ENCODE measurements at places on chromosomes 3 and 15.

DNA sequence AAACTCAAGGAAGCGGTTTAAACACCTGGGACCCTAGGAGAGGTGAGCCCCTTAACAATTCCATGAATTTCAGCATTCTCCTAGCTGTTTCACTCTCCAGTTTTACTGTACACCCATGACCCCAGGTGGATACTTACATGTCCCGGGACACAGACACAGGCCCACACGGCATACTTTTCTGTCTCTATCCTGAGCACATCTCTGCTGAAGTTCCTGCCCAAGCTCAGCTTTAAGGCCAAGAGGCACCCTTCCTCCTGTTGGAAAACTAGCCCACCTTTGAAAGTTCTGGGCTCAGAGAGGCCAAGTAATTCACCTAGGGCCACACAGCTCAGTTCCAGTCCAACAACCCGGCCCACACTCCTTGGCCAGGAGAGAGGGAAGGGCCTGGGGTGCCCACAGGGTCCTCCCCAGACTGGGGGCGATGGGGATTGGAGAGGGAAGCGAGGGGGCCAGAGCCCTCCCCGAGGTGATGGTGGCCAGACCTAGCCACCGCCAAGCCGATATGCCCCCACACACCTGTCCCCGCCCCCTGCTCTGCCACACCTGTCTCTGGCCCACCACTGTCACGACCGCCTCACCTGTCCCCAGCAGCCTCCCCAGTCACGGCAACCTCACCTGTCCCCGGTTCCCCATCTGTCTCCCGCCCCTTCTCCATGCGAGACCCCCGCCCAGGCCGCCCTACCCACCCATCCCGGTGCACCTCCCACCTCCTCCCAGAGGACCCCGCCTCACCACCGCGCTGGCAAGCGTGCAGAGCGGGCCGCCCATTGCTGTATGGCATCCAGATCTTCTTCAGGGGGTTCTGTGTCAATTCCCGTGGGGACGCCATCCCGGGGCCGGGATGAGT lies 431 bp downstream of the PFKFB4 start:
- DNase-seq = no peak

- DNase-seq = no peak
Measured at GRCh38 chr3:187747506-187747905, 2.2 kb upstream of the BCL6 start.

- DNase-seq = no peak
Measured at GRCh38 chr3:45790596-45790995, 5.7 kb downstream of the SLC6A20 start.

DNA sequence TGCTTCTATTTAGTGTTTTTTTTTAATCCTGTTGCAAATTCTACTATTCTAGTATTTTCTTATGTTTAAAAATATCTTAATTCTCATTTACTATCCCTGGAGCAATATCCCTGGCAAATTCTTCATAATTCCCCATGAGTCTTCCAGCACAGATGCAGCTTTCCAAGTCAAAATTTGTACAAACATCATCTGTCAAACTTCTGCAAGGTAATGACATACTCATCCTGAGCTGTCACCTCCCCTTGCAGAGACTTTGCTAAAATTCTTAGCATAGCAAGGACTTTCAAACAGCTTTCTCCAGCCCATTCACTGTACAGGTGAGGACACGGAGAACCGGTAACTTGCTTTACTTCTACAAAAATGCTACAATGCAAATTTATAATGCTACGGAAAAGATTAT lies 28.6 kb upstream of the VGLL4 start:
- DNase-seq = no peak

DNA sequence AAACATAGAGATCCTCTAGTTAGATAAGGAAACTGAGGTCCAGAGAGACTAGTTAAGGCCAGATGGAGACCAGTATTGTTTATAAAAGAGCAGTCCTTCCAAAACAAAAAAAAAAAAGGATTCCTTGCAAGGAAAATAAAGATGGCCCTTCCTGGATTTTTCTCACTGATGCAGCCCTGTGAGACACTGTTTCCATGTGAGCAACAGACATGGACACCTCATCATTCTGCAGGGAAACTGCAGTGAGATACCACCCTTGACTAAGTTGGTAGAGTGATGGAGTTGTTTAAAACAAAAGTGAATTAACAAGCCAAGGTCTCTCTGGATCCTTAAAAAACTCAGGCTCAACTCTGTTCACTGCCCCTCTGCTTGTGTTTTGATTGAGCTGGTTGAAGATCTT lies 65.6 kb upstream of the MYZAP start:
- no peak for DNase-seq

GRCh38 chr3:129434140-129434539 lies 5.6 kb downstream of the MBD4 start:
- DNase-seq = no peak

DNA sequence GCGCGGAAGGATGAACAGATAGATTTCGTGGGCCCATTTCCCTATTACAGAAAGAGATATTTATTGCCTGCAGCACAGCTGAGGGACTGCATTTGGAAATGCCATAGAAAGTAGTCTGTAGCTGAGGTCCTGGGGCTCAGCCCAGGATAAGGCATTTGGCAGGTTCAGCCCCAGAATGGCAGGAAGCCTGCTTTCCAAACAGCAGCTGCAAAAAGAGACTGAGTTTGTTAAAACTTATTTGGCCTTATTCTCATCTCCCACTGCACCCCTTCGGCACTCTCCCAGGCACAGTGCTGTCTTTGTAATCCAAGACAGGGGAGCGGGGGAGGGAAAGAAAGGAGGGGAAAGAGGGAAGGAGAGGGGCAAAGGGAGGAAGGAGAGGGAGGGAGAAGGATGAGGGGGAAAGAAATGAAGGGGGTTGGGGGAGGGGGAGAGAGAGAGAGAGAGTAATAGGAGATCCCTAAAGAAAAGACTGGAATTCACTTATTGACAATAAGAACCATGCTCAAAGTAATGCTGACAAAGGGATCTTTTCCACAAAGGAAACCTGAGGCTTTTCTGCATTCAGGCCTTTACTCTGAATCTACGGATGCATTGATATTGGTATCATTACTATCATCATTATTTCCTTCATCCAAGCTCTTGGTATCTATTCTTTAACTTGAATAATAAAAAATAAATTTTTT lies 94.0 kb upstream of the LRRN1 start:
- no peak for DNase-seq

DNA sequence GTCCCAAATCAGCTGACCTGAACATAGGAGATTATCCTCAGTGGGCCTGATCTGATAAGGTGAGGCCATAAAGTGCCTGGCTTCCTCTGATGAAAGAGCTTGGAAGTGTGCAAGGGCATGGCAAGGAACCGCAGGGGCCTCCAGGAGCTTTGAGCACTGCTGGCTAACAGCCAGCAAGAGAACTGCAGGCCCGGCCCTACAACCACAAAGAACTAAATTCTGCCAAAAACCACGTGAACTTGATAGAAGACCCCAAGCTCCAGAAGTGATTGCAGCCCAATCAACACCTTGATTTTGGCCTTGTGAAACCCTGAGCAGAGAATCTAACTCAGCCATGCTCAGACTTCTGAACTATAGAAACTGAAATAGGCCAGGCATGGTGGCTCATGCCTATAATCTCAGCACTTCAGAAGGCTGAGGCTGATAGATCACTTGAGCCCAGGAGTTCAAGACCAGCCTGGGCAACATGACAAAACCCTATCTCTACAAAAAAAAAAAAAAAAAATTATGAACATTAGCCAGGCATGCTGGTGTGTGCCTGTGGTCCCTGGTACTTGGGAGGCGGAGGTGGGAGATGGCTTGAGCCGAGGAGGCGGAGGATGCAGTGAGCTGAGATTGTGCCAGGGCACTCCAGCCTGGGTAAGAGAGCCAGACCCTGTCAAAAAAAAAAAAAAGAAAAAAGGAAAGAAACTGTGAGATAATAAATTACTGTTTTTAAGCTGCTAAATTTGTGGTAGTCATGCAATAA lies 7.7 kb upstream of the DIS3L start:
- DNase-seq = no peak

DNA sequence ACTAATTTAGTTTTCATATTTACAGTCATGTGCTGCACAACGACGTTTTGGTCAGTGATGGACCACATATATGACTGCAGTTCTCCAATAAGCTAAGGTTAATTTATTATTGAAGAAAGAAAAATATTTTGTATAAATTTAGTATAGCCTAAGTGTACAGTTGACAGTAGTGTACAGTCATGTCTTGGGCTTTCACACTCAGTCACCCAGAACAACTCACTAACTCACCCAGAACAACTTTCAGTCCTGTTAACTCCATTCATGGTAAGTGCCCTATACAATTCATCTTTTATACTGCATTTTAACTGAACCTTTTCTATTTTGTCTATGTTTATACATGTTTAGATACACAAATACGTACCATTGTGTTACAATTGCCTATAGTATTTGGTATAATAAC lies 3.8 kb upstream of the GABRR3 start:
- no peak for DNase-seq

- DNase-seq = no peak
Measured at GRCh38 chr15:92877000-92877399, 23.1 kb upstream of the CHD2 start.

- no peak for DNase-seq
Measured at GRCh38 chr3:83023086-83023485, 1261.6 kb upstream of the GBE1 start.

DNA sequence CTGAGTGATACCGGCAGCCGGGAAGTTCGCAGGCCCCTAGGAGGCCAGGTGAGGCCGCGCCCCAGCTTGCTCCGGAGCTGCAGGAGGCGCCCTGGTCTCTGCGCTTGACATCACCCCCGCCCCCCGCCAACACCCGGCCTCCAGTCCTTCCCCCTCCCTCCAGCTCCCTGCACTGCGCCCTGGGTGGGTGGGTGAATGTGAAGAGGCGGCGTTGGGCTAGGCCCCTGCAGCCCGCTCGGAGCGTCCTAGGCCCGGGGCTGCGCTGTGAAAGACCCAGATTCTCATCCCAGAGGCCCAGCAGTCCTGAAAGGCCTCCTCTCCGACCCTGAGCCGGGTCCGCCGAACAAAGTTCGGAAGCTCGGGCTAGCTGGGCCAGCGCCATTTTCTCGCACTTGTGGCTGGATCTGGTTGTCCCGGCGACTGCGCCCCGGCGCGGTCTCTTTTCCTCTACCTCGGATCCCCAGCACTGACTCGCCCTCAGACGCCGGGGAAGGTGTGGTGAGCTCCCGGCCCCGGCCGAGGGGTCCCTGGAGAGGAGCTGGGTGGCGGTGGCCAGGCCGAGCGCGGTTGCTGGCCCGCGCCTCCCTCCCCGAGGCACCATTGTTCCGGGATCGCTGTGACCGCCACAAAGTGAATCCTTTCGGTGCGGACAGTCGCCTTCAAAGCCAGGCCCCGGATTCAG lies 12.9 kb downstream of the ZIC4 start:
- no peak for DNase-seq
